ENCODE measurements at places on chromosomes 4 and X.
A peak's percentile ranks its signal among the peaks of the same experiment; 100 is the strongest.

DNA sequence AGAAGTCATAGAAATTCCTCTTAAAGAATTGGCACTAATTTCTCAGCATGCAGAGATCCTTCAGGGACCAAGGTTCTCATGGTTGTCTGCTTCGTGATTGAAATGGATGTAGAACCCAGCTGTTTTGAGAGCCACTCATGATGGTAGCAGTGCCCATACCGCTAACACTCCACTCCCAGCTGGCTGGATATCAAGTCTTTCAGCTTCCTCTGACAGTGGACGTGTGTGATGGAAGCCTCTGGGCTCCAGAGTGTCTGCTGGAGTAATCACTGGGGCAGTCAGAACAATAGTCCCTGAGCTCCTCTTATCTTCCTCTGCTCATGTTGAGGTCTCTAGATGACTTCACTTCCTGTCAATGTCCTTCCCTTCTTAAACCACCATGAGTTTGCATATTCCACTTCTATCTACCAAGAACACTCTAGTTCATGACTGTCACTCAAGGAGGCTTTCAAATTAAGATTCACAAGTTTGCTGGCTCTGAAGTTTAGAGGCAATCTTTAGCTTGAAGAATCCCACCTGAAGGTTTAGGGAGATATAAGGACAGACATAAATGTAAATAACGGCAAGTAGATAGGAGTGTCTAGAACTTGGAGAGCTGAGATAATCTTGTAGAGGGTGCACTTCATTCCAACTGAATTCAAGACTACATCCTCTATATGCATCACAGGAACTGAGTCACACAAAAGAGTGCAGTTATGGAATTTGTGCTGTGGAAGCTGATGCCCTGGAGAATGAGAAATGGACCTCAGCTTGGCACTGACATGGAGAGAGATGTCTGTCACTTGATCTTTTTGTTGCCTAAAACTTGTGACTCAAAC lies 64.5 kb upstream of the WDR1 start:
- peak; percentile 57 for DNase-seq

- DNase-seq = no peak
These were observed 24.9 kb downstream of the TNMD start for GRCh38 chrX:100609591-100609990.

DNA sequence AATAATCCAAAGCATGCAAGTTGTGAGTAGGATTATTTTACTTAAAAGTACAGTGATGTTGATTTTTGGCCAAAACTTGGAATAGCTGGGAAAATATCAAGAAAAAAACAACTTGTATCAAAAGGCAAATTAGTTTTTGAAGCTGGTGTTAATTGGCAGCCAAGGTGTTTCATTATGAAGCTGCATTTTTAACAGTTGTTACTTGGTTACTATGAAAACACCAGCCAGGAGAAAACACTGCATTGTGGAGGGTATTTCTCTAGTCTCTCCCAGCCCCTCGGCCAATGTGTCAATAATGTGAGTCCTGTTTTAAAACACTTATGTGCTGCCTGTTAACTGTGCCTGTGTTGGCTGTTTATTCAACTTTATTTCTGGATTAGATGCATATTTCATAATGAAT lies 733.4 kb downstream of the ADGRL3 start:
- no peak for DNase-seq

- DNase-seq = no peak
These were observed 111.5 kb downstream of the KLF8 start for GRCh38 chrX:56343664-56344063.

GRCh38 chr4:20086067-20086798 lies 165.5 kb upstream of the SLIT2 start:
- no peak for DNase-seq

- DNase-seq = no peak
These were observed 5.7 kb upstream of the PPEF2 start for GRCh38 chr4:75907966-75908365.

DNA sequence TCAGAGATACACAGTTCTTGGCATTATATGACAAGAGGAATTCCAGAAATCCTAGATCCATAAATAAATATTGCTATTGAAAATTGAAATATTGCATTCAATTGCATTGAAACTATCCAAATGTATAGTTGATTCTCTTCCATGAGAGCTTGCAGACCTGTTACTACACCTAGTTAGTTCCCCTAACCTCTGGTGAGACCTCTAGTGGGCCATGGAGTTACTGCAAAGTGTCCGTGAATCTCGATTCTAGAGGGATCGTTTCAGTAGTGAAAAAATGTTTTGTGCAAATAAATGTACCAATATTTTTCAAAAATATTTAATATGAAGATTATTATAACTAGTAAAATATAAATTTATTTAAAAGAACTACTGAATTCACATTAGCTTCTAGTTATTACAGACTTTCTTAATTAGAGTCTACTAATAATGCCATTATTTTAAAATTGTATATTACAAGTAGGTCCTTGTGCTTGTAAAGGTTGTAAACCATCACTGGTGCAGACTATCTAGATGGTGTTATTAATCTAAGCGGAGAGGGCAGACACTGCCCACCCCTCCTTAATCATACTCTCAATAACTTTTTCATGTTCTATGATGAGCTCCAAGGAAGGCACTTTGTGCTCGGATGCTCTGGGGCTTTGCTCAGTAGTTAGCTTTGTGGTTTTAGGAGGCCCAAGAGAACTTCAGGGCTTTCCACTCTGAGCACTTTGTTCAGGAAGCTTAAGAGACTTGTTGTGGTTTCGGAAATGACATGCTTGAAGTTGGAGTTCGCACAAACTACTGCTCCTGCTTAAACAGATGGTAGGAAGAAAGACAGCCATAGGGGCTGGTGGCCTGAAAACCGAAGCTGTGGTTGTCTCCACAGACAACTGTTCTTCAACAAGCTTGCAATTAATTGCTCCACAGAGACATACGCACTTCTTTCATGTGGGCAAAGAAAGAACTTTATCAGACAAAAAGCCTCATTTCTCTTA lies 42.8 kb downstream of the IL21 start:
- peak; percentile 86 for DNase-seq

DNA sequence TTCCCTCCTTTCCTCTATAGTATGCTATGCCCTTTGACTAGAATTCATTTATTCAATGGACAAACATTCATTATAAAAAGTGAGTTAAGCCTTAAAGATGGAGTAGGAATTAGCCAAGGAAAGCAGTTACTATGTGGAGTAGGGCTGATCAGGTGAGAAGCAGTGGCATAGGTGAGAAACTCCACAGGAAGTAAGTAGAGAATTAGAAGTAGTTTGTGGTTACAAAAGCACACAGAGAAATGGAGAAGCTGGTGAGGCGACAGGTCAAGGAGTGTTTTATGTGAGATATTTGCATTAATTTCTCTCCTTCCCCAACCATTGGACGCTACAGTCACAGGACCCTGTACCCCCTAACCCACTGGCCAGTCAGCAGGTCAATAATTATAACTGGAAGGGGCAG lies 30.6 kb downstream of the SETD7 start:
- DNase-seq = no peak

GRCh38 chr4:95979961-95980876 lies 140.3 kb downstream of the PDHA2 start:
- DNase-seq = no peak

DNA sequence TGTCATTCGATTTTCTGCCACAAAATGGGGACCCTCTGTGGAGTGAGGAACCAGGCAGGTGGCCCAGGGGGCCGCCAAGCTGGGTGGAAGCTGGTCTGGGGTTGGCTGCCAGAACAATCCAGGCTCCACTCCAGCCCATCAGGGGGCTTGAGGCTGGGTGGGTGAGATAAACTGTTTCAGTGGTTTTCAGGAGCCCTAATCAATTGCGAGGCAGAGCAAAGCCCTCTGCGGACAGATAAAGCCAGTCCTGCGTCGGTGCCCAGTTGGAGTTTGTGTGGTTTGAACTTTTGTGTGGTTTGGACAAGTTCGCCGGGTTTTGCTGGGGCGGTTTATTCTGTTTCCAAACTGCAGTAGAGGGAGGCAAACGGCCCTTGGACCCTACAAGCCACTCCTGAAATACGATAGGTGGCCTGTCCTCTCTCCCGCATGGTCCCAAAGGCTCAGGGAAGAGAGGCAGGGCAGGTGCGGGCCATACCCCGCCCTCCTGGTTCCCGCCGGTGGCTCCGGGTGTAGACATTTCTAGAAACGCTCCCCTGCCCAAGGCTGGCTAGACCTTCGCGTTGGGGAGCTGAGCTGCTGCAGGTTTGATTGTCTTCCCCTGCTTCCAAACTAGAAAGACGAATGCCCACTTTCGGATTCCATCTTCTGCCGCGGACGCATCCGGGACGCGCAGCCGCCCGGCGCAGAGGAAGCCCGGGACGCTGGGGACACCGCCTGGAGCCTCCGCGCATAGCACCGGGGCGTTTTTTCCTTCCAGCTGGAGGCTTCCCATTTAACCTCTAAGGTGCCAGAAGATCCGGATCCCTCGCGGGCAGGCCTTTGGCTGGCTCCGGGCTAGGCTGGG lies 169.0 kb upstream of the BCOR start:
- DNase-seq = peak; percentile 64

GRCh38 chr4:124025428-124025827 lies 628.8 kb downstream of the SPRY1 start:
- no peak for DNase-seq

GRCh38 chrX:134460862-134461220 lies 876 bp downstream of the HPRT1 start:
- DNase-seq = no peak

DNA sequence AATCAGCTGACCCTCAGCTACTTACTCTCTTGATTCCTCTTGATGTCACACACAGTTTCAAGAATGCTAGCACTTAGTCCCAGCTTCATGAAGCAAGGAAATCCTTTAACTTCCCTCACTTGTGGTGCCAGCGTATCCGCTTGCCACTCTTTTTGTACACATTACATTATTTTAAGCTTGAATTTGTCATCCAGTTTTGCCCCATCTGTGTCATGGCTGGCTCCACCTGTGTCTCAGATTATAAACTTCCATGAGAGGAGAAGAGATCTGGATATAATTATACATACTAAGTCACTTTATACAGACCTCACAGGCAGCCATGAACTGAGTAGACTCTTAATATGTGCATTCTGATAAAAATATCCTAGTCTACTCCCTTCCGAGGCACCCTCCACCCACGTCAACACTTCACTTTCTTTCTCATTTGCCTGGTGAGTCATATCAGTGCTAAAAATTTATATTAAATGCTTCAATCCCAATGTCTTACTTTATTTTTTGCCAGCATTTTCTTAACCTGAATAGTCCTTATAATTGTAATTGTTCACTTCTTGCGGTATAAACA lies 35.1 kb downstream of the GABRA2 start:
- no peak for DNase-seq

- no peak for DNase-seq
These were observed 151.4 kb upstream of the USP9X start for GRCh38 chrX:40933706-40934425.

GRCh38 chr4:40731792-40732245 lies 17.9 kb upstream of the NSUN7 start:
- no peak for DNase-seq

DNA sequence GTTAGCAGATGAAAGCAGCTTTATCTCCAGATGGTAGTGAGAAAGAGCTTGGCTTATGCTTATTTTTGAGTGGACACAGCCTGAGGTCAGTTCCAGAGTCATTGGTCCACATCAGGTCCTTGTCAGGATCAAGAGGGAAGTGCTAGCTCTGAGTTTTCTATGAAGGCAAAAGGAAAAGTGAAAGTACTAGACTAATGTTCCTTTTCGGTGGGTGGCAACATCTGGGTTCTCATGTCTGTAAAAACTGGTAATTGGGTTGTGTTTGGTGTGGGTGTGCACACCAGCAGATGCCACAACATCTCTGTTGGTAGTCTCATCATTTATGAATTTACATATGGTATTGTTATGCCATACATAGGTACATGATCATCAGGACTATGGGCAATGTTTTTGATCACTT lies 210.5 kb downstream of the PWWP3B start:
- DNase-seq = no peak

GRCh38 chr4:17335371-17335770 lies 176.5 kb downstream of the QDPR start:
- DNase-seq = peak; percentile 21

DNA sequence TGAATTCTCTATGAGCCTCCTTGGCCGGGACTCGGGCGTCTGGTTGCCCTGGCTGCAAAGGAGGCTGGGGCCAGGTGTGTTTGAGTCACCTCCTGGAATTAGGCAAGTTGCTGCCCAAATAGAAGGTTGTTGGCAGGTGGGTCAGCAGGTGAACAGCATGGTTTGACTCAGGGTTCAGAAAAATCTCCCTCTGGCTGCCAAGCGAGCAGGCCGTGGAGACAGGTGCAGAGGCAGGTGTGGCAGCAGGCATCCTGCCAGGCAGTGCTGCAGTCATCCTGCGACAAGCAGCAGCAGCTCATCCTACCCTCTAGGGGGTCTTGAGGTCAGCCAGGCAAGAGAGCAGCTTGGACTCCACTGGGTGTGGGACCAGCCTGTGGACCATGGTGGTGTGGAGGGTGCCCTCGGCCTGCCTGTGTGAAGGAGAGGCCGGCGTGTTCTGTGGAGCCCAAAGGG lies 8.2 kb downstream of the MSANTD1 start:
- DNase-seq = no peak

DNA sequence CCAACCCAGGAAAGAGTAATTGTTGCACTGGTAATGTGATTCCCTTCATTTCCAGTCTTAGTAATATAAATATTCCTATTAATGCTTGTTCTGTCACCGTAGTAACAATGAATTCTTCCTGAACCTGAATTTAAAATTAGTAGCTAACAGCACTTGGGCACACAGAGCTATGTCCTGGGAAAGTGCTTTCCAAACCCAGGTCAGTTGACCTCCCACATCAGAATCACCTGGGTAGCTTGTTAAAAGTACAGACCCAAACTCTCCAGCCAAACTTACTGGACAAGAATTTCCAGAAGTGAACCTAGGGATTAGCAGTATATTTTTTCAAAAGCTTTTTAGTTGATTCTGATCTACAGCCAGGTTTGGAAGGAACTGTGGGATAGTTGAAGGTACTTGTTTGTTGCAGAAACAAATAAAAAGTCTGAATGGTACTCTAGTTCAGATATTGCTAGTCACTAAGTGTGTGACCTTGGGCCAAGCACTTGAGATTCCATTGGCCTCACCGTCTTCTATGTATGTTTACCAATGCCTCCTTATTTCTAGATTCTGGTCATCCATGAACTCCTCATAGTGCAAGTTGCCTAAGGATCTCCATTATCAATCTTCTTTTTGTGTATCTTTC lies 192.9 kb upstream of the CNKSR2 start:
- no peak for DNase-seq

- no peak for DNase-seq
These were observed 120.9 kb downstream of the IL15 start for GRCh38 chr4:141757287-141757686.

DNA sequence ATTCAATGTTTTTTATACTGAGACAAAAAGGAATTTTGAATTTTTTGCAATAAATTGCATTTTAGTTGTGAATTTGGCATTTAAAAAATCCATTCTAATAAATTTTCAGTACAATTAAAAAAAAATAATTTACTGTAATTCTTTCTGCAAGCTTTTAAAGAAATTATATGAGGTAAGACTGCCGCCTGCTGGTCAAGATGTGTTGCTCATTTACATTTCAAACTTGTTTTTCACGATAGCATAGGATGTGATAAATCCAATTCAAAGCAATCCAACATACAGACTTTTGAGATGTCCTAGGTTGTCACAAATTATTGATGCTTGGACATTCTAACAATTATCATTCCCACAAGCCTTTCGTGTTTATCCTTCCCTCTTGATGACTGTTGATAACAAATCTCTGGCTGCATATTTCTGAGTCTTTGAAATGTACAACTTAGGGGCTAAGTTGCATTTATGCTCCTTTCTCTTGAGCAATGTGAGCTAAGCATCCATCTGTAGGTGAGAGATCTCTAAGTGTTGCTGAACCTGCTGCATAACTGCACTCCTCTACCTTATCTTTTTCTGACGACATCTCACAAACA lies 21.7 kb upstream of the MFAP3L start:
- peak; percentile 66 for DNase-seq

Measured in activated CD4-positive, alpha-beta T cell treated with anti-CD3 and anti-CD28 coated beads for 48 hours (primary cell).